ENCODE measurements at places on chromosomes 11 and 22.

GRCh38 chr22:27750584-27751265, 50.8 kb downstream of the MN1 start:
- DNase-seq = no peak

DNA sequence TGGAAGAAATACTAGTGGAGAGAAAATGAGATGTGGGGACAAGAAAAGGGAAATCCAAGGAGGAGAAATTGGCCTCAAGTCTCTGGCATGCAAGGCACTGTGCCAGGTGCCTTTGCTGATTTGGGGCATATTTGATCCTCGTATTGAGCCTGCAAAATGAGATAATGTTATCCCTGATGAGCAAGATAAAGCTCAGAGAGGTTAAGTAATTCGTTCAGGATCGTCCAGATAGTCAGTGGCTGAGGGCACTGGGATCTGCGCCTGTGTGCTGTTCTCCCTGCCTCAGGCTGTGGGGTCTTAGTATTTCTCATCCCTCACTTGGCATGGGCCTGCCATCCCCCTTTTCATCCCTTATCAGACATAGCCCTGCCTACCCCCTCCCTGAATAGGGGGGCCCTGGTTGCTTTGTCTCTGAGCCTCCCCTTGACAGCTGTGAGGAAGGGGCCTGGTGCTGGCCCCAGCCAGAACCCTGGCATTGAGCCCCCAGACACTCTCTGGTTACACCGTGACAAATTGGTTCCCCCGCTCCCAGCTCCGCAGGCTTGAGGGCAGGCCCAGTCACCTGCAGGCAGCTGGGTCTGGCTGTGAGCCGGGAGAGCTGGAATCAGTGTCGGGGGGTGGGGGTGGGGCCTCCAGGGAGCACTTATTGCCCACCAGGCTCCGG, 85.7 kb downstream of the NECTIN1 start:
- DNase-seq = no peak

- no peak for DNase-seq
Observed at GRCh38 chr11:86816251-86816726, 15.9 kb downstream of the PRSS23 start.

- DNase-seq = peak; percentile 78
Observed at GRCh38 chr11:128905345-128906184, 14.4 kb downstream of the KCNJ5 start.

DNA sequence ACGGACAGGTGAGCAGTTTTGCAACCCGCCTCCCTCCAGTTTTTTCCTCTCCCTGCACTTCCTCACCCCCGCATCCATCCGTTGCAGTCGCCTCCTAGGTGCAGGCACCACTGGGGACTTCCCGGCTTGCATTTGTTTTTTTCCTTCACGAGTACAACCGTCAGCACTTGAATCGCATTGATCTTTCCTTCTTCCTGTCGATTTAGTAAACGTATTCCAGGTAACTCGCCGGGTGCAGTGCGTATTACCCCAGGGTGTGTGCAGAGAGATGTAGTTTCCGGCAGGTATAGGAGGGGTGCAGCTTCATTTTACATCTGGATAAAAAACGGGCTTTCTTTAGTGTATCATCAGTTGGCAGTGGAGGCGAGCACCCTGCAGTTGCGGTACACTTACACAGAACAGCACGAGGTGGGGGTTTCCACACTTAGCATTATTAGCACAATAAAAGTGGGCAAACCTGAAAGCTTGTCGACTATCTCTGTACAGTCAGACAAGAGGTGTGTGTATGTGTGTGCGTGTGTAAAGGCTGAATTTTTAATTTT, at the start of gene SORL1-AS1:
SORL1-AS1 (minus strand) TSS at position 359 of the 542 bp plus-strand sequence.
- DNase-seq = peak; percentile 59

DNA sequence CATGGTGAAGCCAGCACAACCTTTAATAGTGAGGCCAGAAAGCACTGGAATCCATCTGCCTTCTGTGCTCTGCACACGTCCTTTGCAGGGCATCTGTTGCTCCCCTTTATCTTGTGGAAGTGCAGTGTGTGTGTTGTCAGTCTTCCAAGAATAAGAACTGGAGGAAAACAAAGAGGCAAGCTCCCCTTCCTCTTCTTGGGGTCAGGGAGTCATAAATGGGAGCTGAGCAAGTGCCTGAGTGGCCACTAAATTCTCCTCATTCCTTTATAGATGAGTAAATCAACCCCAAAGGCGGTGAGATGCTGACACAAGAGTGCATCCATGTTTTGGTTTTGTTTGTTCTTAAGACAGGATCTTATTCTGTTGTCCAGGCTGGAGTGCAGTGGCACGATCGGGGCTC, 38.3 kb downstream of the WT1 start:
- no peak for DNase-seq

DNA sequence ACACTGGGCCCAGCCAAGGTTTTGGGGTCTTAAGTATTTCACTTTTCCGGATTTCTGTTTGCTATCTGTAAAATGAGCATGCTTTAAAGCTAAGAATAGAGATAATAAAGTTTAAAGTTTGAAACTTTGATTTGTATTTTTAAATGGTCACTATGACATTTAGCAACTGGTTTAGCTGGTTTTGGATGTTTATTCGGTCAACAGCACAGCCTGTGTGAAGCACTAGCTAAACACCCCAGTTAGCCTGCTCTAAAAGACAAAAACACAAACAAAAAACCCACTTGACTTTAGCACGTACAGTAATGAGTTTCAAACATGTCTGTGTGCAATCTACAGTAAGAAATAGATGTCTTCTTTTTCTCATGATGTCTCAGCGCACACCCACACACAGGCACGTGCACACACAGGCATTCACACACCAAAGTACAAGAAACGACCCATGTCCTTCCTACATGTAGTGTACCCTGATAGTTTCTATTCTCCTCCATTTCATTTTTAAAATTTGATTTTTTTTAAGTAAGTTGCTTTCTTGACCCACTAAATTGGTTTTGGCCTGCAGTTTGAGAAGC, 29.4 kb downstream of the SLC1A2 start:
- peak; percentile 20 for DNase-seq

DNA sequence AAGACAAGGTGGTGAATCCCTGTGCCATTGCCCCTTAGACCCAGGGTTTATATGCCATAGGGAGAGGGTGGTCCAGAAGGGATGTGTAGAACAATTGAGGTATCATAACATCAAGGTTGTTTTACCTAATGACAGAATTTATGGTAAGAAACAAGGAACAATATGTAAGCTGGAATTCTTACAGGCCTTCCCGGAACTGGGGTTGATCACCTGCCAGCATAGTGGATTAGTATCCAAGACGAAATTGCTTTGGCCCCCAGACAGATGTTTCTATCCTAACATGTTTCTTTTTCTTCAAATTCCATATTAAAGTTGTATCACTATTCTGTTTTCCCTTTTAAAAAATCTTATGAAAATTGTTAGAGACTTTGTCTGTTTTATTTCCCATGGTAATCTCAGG, 343.8 kb upstream of the ANO3 start:
- DNase-seq = no peak

- peak; percentile 70 for DNase-seq
Observed at GRCh38 chr11:46237248-46238077, 40.0 kb upstream of the CREB3L1 start.

DNA sequence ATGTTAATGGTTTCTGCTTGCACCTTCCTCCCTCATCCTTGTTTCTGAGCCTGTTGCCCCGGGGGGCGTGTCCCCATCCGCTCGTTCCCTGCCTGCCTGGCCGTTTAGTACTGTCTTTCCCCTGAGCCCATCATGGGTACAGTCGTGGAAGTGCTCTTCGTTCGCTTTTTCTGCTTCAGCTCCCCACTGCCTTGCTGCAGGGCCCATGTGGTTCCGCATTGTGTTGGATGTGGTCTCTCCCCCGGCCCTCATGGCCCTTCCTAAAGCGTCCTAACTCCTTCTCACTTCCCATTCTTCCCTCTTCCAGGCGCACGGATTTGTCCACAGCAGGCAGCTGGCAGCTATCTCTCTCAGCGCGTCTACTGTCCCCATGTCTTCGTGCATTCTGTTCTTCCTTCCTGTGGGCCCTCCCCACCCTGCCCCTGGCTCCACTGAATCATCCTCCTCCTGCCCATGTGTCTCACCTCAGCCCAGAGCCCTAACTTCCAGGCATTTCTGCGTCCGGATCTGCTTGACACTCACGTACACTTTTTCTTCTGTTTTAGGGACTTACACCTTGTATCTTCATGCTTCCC, 98.1 kb downstream of the ZBTB16 start:
- no peak for DNase-seq

DNA sequence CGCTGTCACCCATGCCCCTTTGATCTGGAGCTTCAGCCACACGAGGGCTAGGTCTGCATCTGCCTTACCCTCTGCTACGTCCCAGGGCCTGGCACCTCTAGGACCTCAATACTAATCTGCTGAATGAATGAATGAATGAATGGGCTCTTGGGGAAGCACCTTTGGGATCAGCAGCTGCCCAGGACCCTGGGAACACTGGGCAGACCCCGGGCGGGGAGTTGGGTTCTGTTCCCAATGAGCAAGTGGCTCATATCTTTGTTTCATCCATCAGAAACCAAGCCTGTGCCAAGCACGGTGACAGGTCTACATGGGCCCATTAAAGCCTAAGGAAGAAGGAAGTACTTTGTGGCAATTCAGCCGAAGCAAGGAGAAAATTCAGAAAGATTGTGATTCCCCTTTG, 41.5 kb upstream of the SHISAL1 start:
- no peak for DNase-seq

GRCh38 chr22:28829358-28830181, 29.2 kb upstream of the XBP1 start:
- peak; percentile 70 for DNase-seq

- no peak for DNase-seq
Observed at GRCh38 chr11:11985954-11986949, 22.2 kb downstream of the DKK3 start.

DNA sequence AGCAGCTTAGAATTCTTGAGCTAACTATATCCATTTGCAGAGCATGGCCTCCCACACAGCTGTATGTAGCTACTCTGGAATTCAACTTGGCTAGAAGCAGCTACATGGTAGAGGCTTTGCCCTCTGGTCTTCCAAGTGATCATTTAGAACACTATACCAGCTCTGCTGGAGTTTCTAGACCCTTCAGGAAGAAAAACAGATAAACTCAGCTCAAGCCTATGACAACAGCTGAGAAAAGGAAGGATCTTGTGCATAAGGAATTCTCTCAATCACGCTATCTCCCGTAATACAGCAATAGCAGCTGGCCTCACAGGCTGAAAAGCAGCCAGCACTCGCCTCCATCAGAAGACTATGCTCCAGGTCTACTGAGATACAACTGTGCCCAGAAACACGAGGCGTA, 50.6 kb upstream of the APOA1 start:
- no peak for DNase-seq

DNA sequence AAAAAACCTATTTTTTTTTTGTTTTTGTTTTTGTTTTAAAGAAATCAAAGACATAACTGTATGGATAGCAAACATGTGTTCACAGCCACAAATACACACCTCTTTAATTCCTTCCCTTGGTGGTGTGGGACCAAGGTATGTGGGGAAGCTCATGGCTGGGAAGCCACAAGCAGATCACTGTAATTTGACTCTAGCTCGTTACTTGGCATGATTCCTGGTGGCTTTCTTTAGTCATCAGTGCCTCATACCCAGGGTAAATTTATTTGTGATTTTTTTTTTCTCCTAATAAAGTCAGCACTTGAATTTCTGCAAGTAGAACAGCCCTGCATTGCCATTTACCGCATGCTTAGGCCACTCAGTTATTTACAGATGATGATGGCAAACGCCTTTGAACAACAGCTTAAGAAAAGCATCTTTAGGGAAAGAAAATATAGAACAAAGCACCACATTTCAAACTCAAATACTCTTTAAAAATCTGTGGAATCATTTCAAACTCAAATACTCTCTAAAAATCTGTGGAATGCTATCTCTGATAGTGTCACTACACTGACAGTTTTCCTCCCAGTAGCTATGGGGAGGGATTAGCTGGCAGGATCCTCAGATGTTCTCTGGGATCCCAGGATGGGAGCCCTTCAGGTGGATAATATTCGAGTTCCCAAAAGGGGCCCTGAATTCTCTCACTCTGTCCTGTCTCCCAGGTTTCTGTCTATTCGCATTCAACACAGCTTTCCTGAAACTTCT, 687.2 kb downstream of the OPCML start:
- DNase-seq = no peak

GRCh38 chr11:94926698-94927237, 46.6 kb downstream of the CWC15 start:
- no peak for DNase-seq

DNA sequence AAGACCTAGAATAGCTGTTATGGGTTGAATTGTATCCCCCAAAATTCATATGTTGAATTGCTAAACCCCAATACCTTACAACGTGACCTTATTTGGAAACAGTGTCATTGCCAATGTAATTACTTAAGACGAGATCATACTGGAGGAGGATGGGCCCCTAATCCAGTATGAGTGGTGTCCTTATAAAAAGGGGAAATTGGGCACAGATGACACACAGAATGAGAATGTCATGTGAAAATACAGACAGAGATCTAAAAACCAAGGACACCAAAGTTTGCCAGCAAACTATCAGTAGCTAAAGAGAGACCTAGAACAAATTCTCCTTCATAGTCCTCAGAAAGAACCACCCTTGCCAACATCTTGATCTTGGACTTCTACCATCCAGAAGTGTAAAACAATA, 127.7 kb downstream of the ATXN10 start:
- DNase-seq = no peak

DNA sequence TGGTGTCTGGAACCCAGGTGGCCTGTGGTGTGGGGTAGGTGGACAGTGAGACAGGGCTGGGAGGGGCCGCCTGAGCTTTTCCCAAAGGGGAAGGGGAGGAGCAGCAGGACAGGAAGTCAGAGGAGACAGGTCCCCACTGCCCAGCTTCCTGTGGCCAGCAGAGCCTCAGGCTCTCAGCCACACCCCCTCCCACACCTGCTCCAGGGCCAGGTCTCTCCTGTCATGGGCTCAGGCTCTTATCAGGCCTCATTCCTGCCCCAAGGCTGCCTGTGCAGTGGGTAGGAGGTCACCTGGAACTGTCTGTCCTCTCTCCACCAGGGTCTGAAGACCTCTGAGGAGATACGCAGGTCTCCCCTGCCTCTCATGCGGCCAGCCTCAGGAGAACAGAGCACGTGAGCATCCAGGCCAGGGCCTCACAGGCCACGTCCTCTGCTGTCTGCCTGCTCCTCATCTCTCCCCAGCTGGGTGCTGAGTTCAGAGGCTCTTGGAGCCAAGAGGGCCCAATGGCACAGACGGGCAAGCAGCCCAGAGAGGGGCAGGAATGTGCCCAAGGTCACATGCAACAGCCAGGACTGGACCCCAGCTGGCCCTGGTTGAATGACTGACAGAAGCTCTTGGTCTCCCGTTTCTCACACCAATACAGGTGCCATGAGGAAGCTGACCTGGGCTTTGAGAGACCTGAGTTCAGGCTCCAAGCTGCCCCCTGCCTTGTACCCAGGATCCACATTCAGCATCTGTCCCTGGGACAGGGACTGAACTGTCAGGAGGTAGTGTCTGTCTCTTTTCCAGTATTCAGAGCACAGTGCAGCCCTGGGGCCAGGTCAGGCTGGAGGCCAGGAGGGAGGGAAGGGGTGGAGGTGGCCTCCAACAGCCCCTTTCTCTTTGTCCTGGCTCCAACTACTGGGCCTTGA, 16.7 kb downstream of the STARD10 start:
- peak; percentile 76 for DNase-seq

All from Caco-2 (cell line).